ENCODE measurements at places on chromosomes 2 and 18.

GRCh38 chr18:7607540-7608173 lies 40.5 kb downstream of the PTPRM start:
- DNase-seq: no peak

DNA sequence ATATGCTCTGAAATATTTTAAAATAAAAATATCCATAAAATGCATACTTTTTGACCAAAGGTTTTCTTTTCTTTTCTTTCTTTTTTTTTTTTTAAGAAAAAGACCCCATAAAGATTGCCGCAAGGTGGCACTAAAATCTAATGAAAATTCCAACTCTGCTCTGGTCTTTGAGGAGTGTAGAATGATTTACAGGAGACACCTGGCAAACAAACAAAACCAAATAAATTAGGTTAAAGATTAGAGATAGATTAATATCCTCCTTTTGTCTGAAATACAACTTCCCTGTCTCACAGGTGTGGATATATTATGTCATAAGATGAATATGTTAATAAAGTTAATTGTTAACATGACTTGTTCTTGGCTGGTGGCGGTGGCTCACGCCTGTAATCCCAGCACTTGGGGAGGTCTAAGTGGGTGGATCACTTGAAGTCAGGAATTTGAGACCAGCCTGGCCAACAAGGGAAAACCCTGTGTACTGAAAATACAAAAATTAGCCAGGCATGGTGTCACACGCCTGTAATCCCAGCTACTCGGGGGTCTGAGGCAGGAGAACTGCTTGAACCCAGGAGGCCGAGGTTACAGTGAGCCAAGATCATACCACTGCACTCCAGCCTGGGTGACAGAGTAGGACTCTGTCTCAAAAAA lies 3.5 kb upstream of the RHOB start:
- DNase-seq: peak; percentile 45

- no peak for DNase-seq
Measured at GRCh38 chr18:61869636-61870035, 23.2 kb downstream of the RNF152 start.

GRCh38 chr2:25740810-25741381 lies 67.5 kb upstream of the DTNB start:
- peak; percentile 44 for DNase-seq

DNA sequence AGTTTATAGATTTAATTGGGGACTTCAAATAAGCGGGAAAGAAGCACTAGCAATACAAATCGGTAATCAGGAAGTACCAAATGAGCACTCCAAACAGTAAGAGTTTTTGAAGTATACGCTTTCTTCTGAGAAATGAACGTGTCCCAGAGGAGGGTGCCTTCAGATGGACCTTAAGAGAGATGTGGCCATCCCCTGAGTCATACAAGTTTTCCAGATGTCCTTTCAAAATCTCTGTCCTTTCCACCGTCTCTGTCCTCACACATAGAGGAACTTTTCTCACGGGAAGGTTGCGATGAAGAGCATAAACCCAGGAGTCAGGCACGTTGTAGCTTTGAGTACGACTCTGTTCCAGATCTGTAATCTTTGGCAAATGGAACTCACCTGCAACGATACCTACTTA lies 1.7 kb upstream of the SMAD2 start:
- no peak for DNase-seq

DNA sequence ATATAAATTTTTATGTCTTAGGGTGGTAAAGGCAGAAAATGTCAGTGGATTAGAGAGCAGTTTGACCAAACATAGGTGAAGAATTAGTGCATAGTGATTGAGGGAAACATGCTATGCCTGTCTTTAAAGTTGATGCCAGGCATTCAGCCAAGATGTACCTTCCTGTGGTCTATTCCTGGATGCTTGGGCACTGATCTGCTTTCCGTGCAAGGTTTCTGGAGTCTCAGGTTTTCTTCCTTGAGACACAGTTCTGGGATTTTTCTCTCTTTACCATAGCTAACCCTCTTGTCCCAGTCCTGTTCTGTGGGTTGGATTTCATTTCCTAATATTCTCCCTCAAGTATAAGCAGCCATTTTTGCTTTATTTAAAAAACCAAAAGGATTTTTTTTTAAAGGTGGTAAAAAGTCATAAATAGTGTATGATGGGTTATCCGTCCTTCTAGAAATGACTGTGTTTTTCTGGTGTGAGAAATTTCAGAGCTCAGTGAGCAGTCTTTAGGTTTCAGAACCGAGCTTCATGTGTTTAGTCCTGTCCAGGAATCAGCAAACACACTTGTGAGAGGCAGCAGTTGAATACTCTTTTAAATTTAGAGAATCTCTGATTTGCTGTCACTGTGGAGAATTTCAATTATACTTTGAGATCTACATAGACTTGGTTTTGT lies 43.0 kb upstream of the CYBRD1 start:
- no peak for DNase-seq

DNA sequence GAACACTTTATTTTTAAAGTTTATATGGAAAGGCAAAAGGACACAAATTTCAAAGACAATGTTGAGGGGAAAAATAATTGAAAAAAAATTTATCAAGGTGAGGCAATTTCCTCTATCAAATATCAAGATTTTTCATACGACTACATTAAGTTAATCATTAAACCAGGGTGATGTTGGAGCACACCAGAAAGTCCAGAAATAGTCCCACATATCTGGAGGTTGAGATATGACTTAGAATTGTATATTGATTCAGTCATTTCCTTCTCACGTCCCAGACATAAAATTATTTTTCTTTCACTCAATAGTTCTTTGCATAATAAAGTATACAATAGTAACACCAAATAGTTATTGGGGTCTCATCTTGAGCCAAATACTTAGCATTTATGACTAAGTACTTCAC lies 605.1 kb downstream of the NUP35 start:
- no peak for DNase-seq

DNA sequence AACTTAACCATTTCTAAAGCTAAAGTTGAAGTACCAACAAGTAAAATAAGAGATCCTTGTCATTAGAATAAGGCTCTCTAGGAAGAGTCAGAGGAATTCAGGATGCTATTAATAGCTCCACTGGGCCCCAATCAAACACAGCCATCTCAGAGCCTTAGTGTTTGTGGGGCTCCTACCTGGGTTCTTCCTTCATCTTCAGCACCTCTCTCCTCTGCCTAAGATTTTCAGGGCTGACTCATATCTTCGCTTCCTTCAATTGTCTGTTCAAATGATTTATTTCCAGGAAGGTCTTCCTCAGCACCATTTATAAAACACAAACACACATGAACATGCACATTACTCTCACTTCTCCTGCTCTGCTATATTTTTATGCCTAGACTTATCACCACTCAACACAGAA lies 119.5 kb downstream of the COL6A3 start:
- DNase-seq: no peak

DNA sequence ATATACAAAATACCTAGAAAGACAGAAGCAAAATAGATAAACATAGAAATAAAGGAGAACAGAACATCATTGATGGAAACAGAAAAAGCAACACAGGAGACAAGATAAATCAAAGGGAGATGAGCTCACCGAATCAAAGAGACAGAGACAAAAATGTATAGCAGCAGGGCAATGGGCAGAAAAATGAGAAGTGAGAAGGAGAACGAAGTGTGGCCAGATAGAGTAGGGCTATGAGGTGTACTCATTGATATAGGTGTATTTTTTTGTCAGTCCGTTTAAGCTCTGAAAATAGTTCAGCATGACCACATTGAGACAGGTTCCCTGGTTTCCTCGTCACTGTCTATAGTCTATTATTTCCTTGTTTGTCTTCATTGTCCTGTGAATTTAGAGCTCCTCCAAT lies 55.1 kb downstream of the SP100 start:
- no peak for DNase-seq

GRCh38 chr18:44107187-44107586 lies 573.5 kb upstream of the SETBP1 start:
- DNase-seq: peak; percentile 13

DNA sequence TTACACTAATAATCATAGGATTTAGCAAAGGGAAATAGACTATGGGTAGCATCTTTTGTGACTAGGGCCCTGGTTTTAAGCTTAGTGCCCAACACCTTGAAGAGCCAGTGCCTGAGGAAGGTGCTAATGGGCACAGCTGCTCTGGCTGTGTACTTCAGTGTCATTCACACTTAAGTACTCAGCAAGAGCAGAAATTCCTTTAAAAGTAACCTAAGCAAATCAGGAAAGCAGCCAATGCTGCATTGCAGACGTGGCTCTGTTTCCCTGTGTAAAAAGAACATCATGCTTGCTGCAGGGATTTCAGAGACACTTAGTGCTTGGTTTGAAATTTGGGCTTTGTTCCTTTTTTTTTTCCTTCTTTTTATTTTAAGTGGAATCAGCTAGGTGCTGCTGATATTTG lies 505.4 kb downstream of the SUCLG1 start:
- DNase-seq: no peak

GRCh38 chr2:159996792-159997546 lies 65.4 kb downstream of the PLA2R1 start:
- DNase-seq: peak; percentile 72

- peak; percentile 79 for DNase-seq
Measured at GRCh38 chr18:8816816-8817215, 111.5 kb downstream of the MTCL1 start.

- DNase-seq: peak; percentile 86
Measured at GRCh38 chr18:79951545-79952455, at the start of gene SLC66A2. Gene SLC66A2 (minus strand): TSS chr18:79951653. CDS start chr18:79950926, 727 bp downstream.

- no peak for DNase-seq
Measured at GRCh38 chr18:13481820-13482617, 244.3 kb downstream of the FAM210A start.

GRCh38 chr2:176521878-176522670 lies 252.8 kb downstream of the MTX2 start:
- DNase-seq: no peak

DNA sequence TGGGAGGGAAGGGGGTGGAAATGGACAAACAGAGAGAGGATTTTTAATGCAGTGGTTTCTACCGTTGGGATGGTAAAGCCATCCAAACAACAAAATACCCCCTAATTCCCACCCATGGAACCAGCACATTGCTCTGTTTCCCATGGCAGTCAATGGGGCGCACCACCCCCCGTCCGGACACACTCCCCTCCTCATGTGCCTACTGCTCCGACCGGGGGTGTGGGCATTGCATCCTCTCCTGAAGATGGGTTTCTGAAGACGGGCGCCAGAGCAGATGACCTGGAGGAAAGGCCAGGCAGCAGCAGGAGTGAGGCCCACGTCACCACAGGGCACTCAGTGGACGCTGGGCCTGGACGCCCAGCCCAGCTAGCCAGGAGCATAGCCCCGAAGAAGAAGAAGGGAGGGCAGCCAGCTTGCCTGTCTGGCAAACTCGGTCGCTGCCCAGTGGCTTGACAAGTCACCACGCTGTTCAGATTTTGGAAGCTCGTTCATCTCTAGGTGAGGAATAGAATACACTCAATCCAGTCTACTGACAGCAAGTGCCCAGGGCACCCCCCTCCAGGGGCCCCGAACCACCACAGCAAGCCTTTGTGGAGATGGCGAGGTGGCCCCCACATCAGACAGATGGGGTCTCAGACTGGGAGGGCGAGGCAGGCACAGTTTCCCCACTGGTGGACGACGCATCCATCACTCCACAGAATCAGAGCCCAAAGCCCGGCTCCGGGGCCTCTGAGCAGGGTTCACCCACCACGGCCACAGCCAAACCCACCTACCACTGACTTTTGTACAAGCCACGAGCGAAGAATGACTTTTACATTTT lies 296.2 kb upstream of the SALL3 start:
- no peak for DNase-seq

DNA sequence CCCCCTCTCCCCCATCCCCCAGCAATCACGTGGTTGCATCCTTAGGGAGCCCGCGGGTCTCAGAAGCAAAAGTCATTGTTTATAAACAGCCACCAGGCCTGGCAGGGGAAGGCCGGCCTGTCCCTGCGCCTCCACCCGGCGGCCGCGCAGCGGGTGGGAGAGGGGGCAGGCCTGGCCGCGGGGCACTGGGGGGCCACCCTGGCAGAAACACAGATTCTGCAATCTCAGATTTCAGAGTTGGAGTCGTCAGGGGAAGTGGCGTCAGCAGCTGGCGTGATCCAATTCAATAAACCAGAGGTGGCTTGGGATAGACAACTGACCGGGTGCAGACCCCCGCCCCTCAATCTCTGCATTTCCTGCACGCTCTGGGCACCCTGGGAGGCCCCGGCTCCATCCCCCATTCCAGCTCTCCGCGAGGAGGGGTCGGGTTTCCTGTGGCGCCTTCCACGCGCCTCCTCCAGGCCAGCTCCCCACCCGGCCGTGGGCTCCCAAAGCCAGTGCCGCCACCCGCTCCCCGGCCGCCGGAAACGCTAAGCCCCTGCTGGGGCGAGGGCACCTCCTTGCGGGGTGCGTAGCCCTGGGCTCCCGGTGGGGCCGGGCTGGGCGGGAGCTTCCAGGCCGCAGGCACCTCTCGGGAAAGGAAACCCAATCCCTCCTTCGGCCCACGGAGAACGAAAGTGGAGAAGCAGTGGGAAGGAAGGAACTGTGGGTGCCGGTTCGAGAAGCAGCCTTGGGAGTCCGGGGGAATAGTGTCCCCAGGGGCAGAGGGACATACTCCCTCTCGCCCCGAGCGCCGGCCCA lies 1.1 kb downstream of the BIN1 start:
- DNase-seq: peak; percentile 47

- DNase-seq: no peak
Measured at GRCh38 chr2:155157711-155158110, 459.2 kb downstream of the KCNJ3 start.

DNA sequence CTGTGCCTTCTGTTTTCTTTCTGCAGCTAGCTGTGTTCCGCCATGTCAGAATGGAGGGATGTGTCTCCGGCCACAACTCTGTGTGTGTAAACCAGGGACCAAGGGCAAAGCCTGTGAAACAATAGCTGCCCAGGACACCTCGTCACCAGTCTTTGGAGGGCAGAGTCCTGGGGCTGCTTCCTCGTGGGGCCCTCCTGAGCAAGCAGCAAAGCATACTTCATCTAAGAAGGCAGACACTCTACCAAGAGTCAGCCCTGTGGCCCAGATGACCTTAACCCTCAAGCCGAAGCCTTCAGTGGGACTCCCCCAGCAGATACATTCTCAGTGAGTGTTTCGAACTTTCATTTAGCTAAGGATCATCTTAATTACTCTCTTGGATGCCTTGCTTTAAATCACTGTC lies 74.1 kb downstream of the LTBP1 start:
- no peak for DNase-seq

DNA sequence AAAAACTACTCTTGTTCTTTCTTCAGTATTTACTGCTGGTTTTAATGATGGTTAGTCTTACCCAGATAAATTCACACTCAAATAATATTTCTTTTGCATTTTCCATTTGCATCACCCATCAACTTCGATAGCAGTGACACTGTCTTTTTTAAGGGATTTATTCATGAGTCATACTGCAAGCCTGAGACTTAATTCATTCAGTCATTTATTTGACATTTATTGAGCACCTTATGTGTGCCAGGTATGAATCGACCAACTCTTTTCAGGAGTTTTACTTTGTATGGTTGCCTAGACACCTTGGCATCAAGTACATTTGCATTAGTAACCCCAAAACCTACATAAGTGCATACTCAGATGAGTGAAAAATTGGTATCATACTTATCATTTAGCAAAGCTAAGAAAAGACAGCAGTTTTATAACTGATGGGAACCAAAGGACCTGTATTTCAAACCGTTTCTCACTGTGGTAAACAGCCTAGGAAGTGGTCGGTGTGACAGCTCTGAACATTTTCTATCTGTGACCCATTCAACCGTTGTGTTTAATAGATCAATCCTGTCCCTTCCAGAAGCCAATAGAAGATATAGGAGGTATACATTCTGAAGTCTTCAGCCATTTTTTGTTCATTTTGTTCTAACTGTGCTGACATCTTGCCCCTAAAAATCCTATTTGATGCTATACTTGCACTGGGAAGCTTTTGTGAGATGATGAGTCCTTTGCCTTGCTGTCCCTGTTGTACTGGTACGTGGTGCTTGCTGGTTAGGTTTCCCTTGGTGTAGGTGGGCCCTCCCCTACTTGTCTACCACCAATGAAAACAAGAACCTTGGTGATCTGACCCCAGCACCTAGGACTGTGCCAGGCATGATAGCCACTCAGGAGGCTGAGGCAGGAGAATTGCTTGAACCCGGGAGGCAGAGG lies 484.7 kb upstream of the RAB12 start:
- DNase-seq: no peak
